Left ventricle myocardium inferior (tissue), 1 donor: ENCODE measurements at places on chromosomes 4 and X.

DNA sequence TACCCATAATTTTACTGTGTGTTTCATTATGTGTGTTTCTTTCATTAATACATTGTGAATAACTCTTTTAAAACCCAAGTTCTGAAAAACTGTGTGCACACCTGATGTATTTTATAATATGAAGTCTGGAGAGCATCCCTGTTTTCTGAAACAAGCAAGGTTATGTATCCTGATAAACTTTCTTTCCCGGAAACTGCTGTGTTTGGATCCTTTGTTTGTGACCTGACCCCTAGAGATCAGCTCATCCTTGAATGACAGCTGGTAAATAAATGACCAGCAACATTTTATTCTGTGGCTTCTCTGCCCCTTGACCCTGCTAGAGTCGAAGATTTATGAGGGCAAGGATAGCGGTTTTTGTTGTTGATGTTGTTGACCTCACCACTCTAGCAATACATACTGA, 535.6 kb upstream of the ZFP42 start:
- no peak for DNase-seq

DNA sequence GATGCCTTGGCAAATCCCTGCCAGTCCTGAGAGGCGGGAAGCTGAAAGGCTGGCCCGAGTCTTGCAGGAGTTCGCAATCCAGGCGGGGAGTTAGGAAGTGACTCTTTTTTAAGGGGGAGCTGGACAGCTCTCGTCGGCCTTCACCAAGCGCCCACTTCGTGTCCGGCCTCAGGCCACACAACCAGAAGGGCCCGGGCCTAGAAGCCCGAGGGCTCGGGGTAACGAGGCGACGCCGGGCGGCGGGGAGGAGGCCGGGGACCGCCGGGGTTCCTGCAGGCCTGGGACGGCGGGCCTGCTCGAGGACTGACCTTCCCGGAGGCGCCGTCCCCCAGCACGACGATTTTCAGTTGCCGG, 395 bp downstream of the RAB28 start:
- DNase-seq: no peak

- no peak for DNase-seq
Measured at GRCh38 chrX:112901869-112902725, 61.5 kb upstream of the AMOT start.

GRCh38 chrX:56784666-56785065, 55.6 kb downstream of the NBDY start:
- DNase-seq: no peak

GRCh38 chr4:125650557-125650956, 335.8 kb downstream of the FAT4 start:
- DNase-seq: no peak

DNA sequence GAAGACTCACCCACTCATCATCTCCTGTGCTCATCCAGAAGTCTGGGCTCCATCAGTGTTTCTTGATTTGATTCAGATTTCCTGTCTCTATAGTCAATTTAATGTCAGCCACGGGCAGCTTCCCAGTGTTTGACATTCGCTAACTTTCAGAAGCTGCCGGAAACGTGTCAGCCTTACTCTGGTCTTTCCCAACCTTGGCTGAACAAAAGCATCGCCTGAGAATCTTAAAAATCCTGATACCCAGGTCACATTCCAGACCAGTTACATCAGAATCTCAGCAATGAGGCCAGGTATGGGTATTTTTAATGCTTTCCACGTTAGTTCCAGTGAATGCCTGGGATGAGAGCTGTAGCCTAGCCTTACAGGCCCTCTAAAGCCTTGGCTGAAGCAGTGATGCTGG, 233.8 kb downstream of the FRMPD4 start:
- no peak for DNase-seq

DNA sequence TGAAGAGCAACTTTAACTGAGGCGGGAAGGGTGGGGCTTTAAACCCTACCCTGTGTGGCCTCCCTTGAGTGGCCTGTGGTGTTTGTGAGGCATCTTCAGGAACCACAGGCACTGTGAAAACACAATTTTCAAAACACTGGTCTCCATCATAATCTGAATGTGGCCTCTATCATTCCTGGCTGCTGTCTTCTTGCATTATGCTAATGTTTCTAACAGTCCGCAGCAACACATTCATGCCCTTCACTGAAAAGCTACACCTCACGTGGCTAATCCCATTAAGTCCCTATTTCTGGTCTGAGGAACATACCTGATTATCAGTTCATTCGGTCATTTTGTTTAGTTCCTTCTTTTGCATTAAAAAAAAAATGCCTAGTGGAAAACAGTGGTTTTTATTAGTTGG, 94.6 kb downstream of the F11 start:
- DNase-seq: no peak

- no peak for DNase-seq
Measured at GRCh38 chr4:81221303-81222081, 6.5 kb upstream of the PRKG2 start.

DNA sequence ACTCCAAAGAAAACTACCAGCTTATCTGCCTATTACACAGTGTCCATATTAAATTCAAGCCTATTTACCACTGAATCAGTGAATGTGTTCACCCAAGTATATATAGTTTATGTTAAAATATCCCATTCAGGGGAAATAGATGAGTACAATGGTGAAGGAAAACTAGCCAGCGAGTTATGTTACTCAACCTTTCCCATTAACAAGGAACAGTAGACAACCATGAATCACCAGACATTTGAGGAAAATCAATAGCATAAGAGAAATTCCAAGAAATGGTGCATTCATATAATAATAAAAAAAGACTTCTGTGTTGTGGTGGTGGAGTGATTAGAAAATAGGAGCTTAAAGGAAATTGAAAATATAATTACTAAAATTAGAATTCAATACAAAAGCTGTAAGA, 21.3 kb downstream of the IQCM start:
- no peak for DNase-seq

- DNase-seq: no peak
Measured at GRCh38 chr4:136841526-136841925, 690.8 kb downstream of the PCDH18 start.
